ENCODE measurements at places on chromosomes 2 and 18. TPM values are rescaled to one million over a fixed set of nuclear protein-coding genes. Genes with fewer than 3 reads are reported as not detected.

DNA sequence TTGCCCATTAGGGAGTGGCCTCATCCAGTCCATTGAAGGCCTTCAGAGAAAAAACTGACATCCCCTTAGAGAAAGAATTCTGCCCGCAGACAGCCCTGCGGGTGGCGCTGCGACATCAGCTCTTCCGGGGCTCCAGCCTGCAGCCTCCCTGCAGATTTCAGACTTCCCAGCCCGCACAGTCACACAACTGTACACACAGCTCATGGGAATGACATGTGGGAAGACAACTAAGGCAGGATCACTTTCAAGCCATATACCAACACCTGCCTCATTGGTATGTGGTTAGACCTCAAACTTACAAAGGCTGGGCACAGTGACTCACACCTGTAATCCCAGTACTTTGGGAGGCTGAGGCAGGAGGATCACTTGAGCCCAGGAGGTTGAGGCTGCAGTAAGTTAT lies 24.8 kb upstream of the TUBB6 start:
- DNase-seq: peak; percentile 23

DNA sequence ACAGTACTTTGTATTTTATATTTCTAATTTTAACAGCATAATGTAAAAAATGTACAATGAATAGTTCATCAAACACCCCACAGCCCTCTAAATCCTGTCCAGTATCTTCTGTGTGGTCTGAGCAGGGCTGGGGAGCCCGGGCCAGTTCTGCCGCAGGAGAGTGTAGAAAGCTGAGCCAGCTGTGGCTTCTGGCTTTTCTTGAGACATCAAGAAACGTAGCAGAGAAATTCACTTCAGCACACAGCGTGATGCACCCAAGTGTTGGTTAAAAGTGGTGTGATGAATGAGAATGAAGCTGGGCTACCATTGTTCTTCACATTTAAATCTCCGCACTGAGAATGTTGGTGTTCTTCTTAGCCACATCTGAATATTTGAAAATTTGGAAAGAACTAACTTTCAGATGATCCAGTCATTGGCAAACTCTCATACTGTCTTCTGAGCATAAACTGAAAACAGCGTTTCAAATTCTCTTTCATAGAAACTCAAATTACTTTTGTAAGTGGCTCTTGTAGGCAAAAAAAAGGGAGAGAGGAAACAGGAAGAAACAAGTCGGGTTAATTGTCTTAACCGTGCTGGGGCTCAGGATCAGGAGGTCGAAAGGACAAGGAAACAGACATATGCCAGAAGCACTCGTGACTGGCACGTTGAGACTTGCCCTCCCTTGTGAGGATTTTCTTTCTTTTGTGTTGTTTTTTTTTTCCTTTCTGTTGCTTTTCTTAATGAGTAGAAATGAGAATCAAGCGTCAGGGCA lies 23.4 kb upstream of the TMEM87B start:
- peak; percentile 94 for DNase-seq

GRCh38 chr2:152339556-152340286 lies 4.7 kb downstream of the FMNL2 start:
- no peak for DNase-seq

- DNase-seq: no peak
Observed at GRCh38 chr18:72727776-72728175, 140.0 kb downstream of the NETO1 start.

Gene SERPINB2
- 0.35 TPM for total RNA-seq

DNA sequence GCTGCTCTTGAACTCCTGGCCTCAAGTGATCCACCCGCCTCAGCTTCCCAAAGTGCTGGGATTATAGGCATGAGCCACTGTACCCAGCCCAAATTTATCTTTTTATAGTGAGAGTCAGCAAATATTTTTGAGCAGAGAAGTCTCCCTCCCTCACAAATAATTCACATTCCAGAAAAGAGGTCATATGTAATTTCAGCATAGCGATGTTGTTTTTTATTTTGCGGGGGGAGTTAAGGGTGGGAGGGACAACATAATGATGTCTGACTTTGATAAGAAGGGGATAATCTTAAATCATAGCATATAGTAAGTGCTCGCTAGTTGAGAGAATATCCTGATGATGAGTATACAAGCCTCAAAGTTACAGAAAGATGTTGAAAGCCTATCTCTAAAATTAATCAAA lies 1090.2 kb upstream of the ACVR2A start:
- DNase-seq: no peak

Gene MC4R
- not detected for total RNA-seq

- DNase-seq: peak; percentile 69
Observed at GRCh38 chr2:19933351-19933981, 31.7 kb upstream of the TTC32 start.

Gene MALL
- total RNA-seq: not detected

Gene RNU2-63P
- total RNA-seq: not detected

GRCh38 chr2:105081006-105081601 lies 43.2 kb downstream of the MRPS9 start:
- no peak for DNase-seq

DNA sequence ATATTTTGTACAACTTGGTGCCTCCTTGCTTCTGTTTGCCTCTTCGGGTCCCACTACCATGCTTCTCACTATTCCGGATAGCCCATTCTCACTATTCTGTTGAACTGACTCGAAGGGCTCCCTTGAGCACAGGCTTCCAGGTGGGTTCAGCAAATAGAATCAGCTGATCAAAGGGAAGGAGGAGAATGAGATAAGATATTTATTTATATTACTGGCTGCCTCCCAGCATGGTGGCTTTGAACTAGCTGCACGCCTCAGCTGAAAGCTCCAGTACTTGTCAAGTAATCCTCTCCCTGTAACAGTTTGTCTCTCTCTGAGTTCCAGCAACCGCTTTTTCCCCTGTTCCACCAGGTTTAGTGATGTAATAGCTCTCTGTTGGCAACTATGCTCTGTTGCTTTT lies 187.8 kb upstream of the HNRNPA3 start:
- no peak for DNase-seq

DNA sequence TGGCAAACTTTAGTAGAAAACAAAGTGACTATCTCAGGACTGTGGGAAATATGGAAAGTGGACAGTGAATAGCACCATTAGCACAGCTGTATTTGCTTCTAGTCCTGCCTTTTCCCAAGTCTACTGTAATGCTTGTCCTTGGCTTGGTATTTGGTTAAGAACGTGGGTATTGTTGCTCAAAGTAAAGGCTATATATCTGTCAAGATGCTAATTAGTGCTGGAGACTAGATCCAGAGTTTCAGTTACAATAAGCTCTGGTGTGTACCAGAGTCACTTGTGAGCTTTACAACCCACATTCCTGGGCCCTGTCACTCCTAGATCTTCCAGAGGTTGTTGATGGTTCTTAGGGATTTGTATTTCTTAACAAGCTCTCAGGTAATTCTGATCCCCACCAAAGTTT lies 313.6 kb downstream of the SLC8A1 start:
- DNase-seq: no peak

All from SK-MEL-5 (cell line).